ENCODE measurements at places on chromosomes 5 and 9.

DNA sequence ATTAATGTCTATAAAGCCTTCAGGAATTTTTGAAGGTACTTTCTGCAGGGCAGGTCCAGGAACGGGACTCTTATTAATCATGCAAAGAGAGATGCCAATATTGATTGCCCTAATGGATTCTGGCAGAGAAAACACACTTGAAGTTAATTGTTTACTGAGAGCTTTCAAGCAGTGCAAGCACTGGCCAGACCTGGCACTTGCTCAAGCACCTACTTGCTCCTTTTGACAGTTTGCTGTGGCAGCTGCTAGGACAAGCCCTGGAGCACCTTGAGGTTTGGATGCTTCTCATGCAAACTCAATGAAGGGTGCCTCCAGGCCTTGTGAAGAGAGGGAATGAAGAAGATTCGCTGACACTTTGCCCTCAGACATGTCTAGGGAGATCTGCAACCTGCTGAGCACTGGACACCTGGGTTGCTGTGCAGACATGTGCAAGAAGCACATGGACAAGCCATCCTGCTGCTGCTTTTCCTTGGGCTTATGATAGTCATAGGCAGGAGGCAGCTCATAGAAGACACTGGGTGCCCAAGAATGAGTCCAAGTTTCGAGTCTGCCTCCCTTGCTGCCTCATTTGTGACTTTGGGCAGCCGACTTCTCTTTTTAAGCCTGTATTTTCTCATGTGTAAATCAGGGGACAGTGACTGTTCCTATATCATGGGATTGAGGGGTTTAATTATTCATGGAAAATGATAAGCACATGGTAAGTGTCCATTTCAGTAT, 88.8 kb upstream of the EQTN start:
- DNase-seq: no peak

GRCh38 chr9:87725900-87726709, at the start of gene CTSL:
Gene CTSL (plus strand): TSS chr9:87726119. CDS start chr9:87727604, 1,485 bp downstream.
- peak; percentile 49 for DNase-seq

- DNase-seq: peak; percentile 38
Observed at GRCh38 chr5:36150676-36151433, 832 bp downstream of the LMBRD2 start.

- no peak for DNase-seq
Observed at GRCh38 chr5:52690236-52690768, 97.4 kb upstream of the ITGA1 start.

GRCh38 chr5:35046774-35047173, 975 bp downstream of the AGXT2 start:
- DNase-seq: peak; percentile 100

DNA sequence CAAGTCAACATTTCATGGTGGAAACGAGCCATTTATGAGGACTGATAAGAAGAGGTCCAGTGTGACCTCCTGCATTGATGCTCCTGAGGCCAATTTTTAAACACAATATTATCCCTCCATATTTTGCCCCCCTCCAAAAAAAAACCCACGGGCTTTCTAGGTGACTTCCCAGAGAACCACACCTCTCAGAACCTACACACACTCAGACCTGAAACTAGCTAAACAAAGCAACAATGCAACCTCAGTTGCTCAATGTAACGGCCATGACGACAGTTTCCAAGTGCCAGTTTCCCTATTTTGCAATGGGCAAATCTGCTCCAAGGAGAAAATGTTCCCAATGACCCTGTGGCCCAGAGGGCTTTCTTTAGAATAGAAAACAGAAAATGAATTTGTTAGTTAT, 3.5 kb downstream of the NRG2 start:
- no peak for DNase-seq

- DNase-seq: no peak
Observed at GRCh38 chr9:13705373-13705772, 425.9 kb upstream of the MPDZ start.

DNA sequence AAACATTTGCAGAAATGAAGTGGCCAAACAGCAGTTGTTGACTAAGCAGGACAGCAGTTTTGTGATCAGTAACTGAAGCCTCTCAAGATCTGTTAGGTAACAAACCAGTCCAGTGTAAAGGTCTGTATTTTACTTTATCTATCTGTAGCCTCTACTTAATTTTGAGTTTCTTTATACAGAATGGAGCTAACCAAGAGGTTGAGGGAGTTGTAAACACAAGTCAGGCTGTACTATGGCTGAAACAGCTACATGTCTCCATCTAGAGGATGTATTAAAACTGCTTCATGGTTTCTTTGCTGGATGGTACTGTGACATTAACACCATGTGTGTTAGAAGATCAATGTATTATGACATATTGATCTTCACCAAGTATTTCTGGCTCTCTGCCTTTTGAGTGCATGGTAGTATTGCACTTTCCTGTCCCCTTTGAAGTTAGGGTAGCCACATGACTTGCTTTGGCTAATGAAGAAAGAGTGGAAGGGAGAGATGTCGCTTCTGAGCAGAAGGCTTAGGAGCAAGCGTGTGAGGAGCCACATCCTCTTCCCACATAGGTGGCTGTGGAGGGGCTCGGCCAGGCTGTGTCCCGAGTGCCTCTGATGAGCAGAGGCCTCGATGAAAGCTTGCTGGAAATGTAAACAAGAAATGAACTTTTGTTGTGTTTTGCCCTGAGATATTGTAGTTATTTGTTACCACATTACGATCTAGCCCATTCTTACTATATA, 105.6 kb upstream of the PCA3 start:
- DNase-seq: peak; percentile 35

GRCh38 chr9:136519263-136520052, 26.4 kb downstream of the NOTCH1 start:
- DNase-seq: no peak

GRCh38 chr9:1051584-1052275, 1.6 kb downstream of the DMRT2 start:
- DNase-seq: no peak

GRCh38 chr5:92917044-92917443, 664.0 kb downstream of the NR2F1-AS1 start:
- no peak for DNase-seq

GRCh38 chr9:76419782-76420380, 25.7 kb upstream of the RFK start:
- DNase-seq: no peak

DNA sequence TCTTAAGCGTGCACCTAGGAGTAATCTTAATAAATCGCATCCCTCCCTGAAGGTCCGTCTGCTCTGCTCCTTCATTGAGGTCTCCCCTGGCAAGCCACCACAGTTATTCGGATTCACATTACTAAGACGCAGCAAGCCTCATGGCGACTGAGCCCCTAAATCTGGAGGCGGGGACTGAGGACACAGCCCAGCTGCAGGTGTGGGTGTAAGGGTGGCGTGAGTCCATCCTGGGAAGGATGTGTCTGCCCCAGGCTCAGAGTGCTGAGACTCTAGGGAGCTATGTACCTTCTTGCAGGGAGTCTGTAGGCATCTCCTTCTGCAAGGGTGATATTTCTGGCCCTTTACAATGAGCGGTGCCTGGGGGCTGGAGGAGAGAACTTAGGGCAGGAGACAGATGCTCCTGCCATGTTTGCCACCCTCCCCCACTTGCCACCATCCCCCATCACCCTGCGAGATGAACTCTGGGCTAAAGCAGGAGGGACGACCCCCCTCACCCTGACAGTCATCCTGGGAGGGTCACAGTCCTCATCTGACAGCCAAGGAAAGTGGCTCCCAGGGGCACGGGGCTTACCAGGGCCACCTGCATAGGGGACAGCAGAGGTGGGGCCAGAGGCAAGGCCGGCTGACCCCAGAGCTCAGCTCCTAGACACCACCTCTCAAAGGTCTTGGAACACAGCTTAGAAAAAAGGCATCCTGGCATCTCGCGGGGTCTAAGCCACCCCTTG, 76.4 kb upstream of the FCN1 start:
- DNase-seq: no peak

- no peak for DNase-seq
Observed at GRCh38 chr9:69357030-69357775, 32.2 kb downstream of the ENTREP1 start.

GRCh38 chr5:131223751-131224386, 40.0 kb upstream of the CDC42SE2 start:
- DNase-seq: no peak

GRCh38 chr5:19189176-19189575, 798.8 kb downstream of the CDH18 start:
- DNase-seq: no peak

DNA sequence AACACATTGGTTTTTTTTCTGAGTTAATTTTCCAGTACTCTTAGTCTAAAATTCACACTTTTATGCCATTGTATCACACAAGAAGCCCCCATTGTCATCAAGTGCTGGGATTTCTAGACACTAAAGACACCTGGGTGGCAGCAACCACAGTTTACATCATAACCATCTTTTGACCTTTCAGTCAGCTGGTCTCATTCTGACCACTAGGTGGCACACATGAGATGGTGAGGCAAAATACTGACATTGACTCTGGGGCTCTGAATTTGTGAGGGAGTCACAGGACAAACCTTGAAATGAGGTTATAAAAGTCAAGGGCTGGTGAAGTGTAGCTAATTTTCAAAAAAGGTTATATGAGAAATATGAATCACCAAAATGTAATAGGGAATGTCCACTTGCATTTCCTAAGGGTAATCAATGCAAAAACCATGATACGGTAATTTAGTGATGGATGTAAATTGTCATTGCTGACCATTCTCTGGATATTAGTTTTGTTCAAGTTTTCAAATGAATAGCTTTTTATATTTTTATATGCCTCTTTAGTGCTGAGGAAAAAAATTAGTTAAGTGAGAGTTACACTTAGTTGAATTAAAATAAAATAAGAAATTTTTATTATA, 229.4 kb downstream of the DMAC1 start:
- peak; percentile 25 for DNase-seq

GRCh38 chr5:177189416-177189815, 55.8 kb downstream of the NSD1 start:
- DNase-seq: no peak

DNA sequence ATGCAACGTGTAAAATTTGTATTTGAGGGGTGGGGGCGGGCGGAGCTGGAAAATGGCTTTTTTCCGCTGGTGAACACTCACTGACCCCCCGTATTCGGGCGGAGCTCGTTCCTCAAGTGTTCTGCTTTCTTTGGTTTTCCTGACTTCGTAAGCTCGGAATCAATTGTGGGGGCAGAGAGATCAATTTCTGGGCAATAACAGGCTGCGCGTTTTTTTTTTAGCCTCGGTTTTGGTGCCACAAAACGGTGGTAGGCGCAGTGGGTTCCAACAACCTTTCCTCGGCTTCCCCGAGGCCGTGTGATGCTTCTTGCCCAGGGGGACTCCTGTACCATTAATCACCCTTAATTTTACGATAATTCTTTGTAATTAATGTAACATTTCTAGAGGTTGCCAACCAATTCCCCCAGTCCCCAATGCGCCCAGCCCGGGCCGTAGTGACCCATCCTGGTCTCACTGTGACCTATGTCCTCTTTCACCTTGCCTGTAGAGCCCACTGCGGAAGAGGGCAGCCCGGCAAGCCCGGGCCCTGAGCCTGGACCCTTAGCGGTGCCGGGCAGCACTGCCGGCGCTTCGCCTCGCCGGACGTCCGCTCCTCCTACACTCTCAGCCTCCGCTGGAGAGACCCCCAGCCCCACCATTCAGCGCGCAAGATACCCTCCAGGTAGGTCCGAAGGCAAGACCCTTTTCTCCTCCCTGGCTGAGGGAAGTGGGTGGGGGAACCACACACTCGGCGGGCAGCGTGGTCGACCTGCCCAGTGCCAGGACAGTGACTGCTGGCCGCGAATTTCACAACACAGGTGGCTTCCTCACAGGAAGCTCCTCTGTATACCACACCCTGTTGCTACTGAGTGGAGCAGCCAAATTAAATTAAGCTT, 3.7 kb downstream of the NR4A3 start:
- DNase-seq: no peak

GRCh38 chr5:67240846-67241245, 44.2 kb upstream of the CD180 start:
- DNase-seq: no peak

DNA sequence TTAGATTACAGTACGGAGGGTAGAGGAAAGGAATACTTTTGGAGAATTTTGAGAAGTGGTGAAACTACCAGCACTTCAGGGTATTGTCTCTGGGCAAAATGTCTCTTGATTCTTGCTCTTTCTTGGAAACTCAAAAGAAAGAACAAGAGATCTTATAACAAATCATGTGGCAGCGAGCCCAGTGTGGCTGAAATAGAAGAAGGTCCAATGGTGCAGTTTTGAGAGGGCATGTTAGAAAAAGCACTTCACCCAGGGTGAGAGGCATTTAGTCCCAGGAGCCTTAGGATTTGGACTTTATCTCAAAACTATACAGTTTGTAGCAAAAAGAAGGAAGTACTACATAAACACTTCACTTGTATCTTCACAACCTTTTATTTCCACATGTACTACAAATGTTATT, 39.4 kb downstream of the NNT start:
- DNase-seq: no peak

- no peak for DNase-seq
Observed at GRCh38 chr5:132254321-132254977, 3.0 kb upstream of the PDLIM4 start.

DNA sequence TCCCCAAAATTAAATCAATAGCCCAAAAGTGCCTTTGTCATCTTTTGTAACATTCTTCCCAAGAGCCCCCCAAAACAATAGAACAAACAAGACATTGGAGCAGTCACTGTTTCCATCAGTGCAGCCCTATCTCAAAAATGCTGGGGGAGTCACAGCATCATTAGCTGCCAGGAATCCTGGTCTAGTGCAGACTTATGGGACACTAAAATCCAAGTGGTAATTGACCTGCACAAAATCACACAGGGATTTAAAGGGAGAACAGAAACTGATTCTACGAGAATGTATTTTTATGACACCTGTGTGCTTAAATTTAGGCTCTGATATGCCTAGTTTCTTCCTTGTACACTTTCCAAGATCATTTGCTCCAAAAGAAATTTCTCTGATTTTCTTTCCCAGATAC, 172.9 kb downstream of the GLIS3 start:
- DNase-seq: no peak

DNA sequence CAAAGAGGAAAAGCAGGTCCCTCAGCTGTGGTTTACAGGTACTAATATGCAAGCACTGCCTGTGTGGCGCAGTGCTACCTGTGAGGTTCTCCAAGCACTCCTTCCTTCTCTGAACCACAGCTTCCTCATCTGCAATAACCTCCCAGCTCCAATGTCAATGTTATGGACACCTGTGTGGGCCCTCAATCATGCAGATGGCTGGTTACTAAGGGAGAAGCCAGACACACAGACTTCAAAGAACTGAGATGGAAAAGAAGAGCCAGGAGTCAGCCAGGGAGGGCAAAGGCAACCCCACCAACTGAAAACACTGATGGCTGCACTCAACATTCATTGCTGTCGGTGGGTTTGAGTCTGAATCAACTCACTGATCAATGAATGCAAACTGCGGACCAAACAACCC, 77.7 kb downstream of the NR6A1 start:
- no peak for DNase-seq

GRCh38 chr5:123156577-123157296, 67.7 kb downstream of the PRDM6 start:
- DNase-seq: peak; percentile 32

GRCh38 chr9:38088006-38088925, 19.2 kb upstream of the SHB start:
- no peak for DNase-seq

- no peak for DNase-seq
Observed at GRCh38 chr9:131319486-131319885, 30.0 kb downstream of the PLPP7 start.

Data from HS-5 (cell line).